CD8-positive, alpha-beta memory T cell (primary cell): ENCODE measurements at places on chromosomes 4 and X. TPM values are rescaled to one million over a fixed set of nuclear protein-coding genes. Genes with fewer than 3 reads are reported as not detected.

ENAM gene
- not detected for total RNA-seq

F8A2 gene
- total RNA-seq, result not detected

FAM9B gene
- not detected for total RNA-seq

SLIT2 gene
- not detected for total RNA-seq

NEUROG2 gene
- total RNA-seq, result not detected

TCEAL2 gene
- not detected for total RNA-seq

SRPX gene
- total RNA-seq, result not detected

- no peak for DNase-seq
Measured at GRCh38 chr4:8472689-8473197, 32.2 kb downstream of the TRMT44 start.

GRCh38 chr4:165425629-165426028, 46.8 kb downstream of the CPE start:
- DNase-seq, result no peak

GRCh38 chr4:124105212-124105611, 607.3 kb downstream of the ANKRD50 start:
- DNase-seq, result no peak

- no peak for DNase-seq
Measured at GRCh38 chrX:105909576-105909975, 87.2 kb downstream of the NRK start.

DNA sequence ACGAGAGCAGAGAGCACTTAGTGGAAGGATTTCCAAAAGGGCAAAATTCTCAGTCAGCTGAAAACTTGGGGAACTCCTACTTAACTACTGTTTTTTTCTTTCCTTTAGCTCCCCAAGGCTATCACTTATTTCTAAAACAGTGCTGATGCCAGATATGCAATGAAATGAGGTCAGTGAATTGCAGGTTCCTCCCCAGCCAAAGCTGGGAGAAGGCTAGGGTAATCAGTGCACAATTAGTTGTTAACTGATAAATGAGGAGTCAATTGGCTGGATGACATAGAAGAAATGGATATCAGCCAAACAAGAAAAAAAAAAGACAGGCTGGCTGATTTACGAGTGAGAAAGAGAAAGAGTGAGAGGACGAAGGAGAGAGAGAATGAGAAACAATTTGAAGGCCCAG, 195.6 kb downstream of the GPC3 start:
- DNase-seq, result no peak

- no peak for DNase-seq
Measured at GRCh38 chr4:5376015-5376414, 324.7 kb downstream of the STK32B start.

DNA sequence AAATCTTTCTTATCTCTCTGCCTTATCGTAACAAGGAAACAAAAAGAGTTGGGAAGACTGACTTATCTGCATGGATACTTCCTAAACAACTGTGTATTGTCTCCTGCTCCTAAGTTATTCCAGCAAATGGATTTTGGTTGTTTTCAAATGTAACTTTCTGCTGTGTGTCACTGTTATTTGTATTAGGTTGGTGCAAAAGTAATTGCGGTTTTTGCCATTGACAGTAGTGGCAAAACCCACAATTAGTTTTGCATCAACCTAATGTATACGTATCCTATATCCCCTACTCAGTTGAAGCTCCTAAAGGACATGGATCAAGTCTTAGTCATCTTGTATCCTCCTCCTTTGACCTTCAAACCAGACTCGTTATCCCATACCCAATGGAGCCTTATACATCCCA, 263.4 kb upstream of the GPR101 start:
- DNase-seq, result no peak

DNA sequence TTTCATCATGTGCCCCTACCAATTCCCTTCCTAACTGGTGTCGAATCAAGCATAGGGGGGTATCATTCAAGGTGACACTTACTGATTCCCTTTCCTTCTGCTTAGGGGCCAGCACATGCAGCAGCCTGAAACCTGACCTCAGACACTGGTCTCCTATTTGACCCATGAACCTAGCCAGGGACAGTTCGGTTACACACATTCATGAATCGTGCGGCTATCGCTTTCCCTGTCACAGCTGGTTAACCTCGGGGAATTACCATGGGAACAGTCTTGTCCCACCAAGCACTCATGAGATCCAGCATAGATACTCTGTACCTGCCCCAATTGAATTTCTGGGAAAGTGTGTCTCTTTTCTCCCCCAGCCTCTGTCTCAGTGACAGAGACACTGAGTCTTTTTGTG, 140.4 kb downstream of the ZNF674 start:
- DNase-seq, result no peak

GRCh38 chr4:147594107-147594506, 23.1 kb upstream of the TMEM184C start:
- DNase-seq, result no peak
